Stimulated activated CD4-positive, alpha-beta T cell treated with anti-CD3 and anti-CD28 coated beads, Interleukin-15, amount 100 ng/mL, for 48 hours (primary cell): ENCODE measurements at places on chromosomes 3 and 15.

- peak; percentile 30 for DNase-seq
These were observed 22.1 kb downstream of the SIAH2 start for GRCh38 chr3:150740733-150741496.

GRCh38 chr15:58065445-58066041, at the start of gene ALDH1A2:
TSS of gene ALDH1A2 (minus strand) at chr15:58065711. CDS start at chr15:58065650, 61 bp downstream.
- peak; percentile 7 for DNase-seq

DNA sequence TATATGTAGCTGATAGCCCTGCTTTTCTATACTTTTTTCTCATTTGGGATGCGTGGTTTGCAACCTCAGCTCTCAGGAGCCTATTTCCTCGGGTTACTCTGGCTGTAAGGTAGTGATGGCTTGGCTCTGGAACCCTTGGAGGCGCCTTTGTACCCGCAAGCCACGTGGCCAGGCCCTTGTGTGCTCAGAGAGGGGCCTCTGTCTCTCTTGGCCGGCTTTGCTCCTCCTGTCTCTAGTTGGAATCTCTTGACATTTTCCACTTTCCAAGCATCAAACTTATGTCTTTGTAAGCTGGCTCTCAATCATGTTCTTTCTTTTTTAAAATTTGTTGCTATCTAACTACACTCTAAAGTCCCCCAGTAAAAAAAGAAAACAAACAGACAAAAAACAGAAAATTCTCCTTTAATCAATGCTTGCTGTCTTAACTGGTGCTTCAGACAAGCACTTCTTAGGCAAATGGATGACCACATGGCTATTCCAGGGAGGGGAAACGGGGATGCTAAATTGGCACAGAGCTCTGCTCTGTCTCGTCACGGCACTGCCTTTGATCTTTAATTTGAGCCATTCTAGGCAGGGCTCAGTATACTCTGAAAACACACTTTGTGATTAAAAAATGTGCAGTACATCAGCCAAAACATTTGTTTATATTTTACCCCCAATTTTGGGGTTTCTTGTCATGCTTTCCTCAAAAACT, 180.4 kb upstream of the NR2E3 start:
- no peak for DNase-seq

GRCh38 chr3:154779571-154779970, 300.5 kb upstream of the MME start:
- DNase-seq: no peak

DNA sequence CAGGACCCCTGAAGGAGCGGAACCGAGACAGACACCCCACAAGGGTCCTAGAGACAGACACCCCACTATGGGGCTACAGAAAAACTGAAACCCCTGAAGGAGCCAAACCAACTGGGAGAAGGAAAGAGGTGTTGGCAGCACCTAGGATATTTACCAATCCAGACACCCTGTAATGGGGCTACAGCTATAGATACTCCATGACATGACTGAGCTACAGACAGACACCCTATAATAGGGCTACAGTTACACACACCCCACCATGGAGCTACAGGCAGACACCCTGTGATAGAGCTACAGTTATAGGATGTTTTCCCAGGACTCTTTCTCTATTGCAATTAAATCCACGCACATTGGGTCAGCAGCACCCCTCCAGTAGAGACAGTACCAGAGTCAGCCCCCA, 22.6 kb upstream of the ADGRG7 start:
- no peak for DNase-seq
